ENCODE measurements at places on chromosomes 5 and 9.

GRCh38 chr9:105858006-105858690, 163.8 kb downstream of the TMEM38B start:
- no peak for DNase-seq

DNA sequence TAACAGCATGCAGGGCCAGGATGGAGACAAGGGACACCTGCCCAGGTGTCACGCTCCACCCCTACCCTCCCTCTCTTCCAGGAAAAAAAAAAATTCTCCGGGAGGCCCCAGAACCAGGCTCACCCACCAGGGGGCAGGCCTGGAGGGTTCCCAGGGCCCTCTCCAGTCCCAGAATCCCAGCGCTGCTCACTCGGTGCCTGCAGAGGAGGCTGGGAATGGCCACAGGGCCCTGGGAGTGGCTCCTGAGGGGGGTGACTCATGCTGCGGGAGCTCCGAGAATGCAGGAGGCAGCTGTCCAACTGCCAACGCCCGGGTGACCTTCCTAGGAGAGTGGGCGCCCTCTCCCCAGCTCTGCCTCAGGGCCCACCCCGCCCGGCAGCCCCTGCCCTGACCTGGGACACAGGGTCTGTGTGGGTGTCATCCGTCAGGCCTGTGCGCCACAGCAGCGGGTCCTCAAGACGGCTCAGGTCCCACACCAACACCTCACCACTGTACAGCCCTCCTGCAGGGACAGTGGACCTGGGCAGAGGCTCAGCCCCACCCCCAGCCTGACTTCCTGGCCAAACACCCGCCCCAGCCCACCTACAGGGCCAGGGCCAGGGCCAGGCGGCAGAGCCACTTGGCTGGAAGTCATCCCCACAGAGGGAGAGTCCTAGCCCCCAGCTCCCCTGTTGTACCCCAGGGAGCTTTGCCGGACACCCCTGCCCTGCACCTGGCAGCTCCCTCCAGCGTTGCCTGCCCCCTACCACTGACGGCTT, 21.2 kb downstream of the DYNC2I2 start:
- no peak for DNase-seq

- no peak for DNase-seq
These were observed 55.9 kb upstream of the NKD2 start for GRCh38 chr5:952597-953271.

- no peak for DNase-seq
These were observed 302.5 kb downstream of the MLLT3 start for GRCh38 chr9:20319641-20320337.

DNA sequence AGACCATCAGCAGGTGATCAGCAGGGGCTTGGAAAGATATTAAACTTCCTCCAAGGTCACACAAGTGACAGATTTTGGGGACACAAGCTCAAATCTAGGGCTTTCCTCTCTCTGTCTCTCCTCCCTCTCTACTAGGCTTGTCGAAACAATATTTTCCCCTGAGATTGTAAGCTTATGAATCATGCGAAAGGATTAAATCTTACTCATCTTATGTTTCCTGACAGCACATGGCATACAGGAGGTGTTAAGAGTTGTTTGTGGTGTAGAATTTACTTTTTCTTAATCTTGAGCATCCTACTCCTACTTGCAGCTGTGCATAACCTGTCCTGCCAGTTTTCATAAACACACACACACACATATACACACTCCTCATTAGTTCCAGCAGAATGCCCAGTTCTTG, 186.3 kb downstream of the MARCHF11 start:
- DNase-seq: no peak

GRCh38 chr9:120929229-120929791, 2.7 kb upstream of the TRAF1 start:
- DNase-seq: no peak

DNA sequence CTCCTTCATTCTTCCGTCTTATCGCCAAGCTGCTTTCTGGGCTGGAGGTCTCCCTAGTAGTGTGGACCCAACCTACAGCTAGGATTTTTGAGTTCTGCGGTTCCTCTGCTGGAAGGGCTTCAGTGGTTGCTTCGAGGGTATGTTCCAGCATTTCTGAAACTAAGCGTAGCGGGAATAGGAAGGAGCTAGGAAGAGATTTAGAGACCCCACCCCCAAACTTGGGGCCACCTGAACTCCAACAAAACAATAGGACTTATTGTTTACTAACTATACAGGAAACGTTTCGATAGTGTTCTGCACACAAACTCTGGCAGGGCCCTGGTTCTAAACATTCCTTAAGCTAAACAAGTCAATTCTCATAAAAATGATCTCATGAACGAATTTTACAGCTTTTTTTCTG, 346.7 kb downstream of the PLK2 start:
- DNase-seq: no peak

- no peak for DNase-seq
These were observed 76.5 kb downstream of the SLC1A1 start for GRCh38 chr9:4566806-4567205.

- DNase-seq: no peak
These were observed 112.6 kb downstream of the TMC1 start for GRCh38 chr9:72633966-72634365.

DNA sequence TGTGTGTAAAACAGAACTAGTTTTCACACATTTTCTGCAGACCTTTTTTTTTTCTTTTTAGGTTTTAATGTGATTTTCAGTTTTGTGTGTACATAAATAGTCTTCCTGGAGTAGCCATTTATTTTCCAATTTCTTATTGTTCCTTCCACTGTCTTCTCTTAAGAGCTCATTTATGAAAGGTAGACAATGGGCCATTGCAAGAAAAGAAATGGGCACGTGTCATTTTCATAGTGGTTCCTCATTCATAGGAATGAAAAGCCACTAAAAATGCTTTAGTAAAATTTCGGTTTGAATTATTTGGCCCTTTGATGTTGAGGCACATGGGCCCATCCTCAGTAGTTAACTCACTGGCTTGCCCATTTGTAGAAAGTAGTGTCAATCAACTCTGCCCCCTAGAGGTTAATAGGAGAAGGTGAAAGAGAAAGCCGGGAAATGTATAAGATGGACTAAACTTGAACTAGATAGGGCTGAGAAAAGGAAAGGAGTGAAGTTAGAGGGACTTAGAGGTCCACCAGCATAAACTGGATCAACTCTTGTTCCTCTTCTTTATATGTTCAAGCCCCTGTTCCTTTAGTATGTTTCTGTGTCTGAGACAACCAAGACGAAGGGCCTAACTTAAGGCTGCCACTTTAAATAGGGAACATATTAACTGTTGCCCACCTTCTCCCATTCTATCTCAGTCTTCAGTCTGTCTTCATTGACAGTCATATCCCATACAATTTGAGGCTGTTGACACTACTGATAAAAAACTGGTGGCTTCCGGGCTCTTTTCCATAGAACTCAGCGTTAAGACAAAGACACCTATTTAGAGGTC, 72.6 kb downstream of the SMARCA2 start:
- no peak for DNase-seq

DNA sequence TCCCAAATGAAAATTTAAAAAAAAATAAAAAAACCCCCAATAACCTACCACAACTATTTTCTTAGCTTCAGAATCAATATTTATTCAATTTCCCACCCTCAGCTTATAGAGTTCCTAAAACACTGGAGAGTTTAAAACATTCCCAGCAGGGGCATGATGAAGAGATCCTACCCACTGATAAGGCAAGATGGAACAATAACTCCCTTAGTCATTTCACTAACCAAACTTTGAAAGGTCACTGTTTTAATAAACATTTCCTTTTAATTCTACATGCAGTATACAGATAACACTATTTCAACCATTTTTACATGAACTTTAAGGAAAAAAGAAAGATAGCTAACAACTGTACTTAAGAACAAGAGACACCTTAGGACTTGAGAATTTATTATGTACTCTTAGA, 34.9 kb upstream of the ACOT12 start:
- no peak for DNase-seq

DNA sequence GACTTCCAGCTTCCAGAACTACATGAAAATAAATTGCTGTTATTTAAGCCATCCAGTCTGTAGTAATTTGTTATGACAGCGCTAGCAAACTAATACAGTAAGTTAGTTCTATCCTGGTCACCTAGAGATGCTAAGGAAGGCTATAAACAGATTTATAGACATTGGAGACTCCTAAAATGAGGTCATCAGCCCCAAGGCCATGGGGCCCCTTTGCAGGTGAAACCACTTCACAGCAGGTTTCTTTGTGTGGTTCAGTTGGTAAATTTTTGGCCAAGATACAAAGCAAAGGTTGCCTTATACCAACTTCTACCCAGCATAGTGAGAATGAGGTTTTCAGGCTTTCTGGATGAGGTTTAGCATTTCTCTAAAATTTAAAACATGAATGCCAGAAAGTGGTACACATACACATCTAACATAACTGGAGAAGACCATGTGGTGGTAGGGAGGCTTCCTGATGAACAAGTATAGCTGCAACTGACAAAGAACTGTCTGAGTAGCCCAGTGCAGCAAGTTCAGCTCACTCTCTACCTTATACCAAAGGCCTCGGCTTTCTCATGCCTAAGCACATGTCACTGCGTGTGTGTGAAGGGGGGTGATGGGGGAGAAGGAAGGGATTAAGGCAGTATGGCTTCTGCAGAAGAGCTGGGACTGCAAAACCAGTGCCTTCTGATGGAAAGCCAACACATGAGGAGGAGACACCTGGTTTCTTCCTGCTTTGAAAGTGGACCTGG, 264.6 kb upstream of the TAS2R1 start:
- no peak for DNase-seq

DNA sequence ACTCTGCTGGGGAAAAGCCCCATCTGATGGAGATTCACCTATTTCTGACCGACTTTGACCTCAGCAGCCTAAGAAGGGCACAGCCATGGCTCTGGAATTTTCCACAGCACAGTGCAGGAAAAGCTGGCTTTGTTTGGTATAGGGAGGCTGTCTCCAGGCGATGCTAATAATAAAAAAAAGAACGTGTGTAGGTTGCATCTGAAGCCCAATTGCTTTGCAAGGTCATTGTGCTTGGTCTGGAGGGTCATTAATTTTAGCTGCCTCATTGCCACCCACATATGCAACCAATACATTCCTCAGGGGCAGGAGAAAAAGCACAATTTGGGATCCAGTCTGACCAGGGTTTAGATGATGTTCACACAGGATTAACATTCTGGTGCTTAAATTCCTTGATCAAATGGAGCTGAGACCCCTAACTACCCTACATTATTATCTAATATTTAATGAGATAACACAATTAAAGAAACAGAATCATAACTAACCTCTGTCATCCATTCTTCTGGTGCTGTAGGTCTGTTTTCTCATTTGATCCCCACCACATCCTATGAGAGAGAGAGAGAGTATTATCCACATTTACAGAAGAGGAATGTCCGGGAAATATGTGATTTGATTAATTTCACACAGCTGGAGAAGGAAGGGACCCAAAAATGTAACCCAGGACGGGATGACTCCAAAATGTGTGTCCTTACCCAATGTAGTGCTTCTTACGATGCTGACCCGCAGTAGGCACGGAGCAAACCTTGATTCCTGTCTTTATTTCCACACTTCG, 175.9 kb downstream of the RFK start:
- DNase-seq: no peak

GRCh38 chr5:167898361-167899042, 392.9 kb upstream of the WWC1 start:
- DNase-seq: no peak

- DNase-seq: no peak
These were observed 37.9 kb downstream of the SPZ1 start for GRCh38 chr5:80357671-80358070.

GRCh38 chr9:108339251-108339650, 516.5 kb downstream of the ACTL7B start:
- DNase-seq: no peak

GRCh38 chr9:98031935-98032334, 24.6 kb upstream of the NANS start:
- no peak for DNase-seq

Data from activated CD8-positive, alpha-beta memory T cell treated with anti-CD3 and anti-CD28 coated beads for 4 hours (primary cell).